Stimulated activated CD8-positive, alpha-beta memory T cell treated with anti-CD3 and anti-CD28 coated beads, Interleukin-4, amount 100 ng/mL, for 24 hours (primary cell): ENCODE measurements at places on chromosomes 16 and 17.
A peak's percentile ranks its signal among the peaks of the same experiment; 100 is the strongest.

DNA sequence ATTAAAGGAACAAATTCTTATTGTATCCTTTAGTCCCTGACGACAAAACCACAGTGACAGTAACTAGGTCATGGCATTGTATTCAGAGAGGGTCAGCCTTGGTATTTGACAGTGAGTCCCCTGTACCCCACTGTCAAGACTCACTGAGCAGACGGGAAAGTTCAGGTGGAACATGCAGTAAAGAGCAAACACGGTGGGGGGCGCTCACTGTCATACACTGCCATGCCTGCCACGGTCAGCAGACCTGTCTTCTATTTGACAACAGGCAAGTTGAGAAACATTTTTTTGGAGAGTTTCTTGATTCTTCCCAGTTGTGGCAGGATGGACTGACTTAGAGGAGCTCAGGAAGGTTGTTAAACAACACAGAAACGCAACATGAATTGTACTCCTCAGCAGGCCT, 681.6 kb downstream of the KCNJ18 start:
- DNase-seq: no peak

GRCh38 chr17:32141258-32141657, 1.0 kb upstream of the RHOT1 start:
- no peak for DNase-seq

- DNase-seq: no peak
These were observed 20.6 kb downstream of the KAT7 start for GRCh38 chr17:49809056-49809455.

DNA sequence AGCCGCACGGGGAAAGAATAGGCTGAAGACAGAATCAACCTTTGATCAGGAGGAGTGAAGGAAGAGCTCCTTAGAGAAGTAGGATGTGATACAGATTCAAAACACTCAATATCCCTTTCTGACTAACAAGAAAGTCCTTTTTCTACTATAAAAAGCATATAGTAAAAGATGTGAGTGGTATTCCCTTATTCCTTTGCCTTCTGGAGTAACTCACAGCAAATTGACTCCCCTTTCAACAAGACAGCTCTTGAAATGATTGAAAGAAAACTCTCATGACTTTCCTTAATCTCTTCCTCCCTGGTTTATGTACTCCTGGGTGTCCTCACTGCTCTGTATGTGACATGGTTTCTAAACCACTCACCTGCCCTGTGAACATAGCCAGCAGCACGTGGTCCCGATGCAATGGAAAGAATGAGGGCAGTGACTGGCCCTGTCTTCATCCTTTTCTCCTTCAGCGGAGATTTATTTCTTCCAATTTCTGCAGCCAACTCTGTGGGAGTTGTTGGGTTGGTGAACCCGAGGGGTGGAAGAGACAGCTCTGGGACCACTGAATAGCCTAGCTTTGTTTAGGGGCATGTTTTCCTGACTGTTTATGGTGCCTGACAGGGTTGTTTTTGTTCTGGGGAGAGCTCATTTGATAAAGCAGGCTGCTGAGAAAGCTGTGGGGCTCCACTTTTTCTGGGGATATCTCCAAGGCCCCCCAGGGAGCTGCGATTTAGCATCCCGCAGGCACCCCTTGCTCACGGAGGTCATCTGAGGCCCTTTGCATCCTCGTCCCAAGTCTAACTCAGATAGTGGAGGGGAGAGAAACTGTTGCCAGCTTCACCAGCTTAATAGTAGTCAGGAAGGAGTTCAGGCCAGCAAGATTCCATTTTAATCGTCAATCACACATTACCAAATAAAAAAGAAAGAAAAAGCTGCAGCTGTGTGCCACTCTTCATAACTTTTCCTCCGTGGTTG, 46.7 kb downstream of the MAP2K6 start:
- DNase-seq: no peak

GRCh38 chr16:47584464-47585225, 123.5 kb downstream of the PHKB start:
- no peak for DNase-seq

- DNase-seq: no peak
These were observed 933 bp upstream of the ATXN7L3 start for GRCh38 chr17:44200478-44201155.

GRCh38 chr17:45320349-45320930, 3.6 kb upstream of the MAP3K14 start:
- no peak for DNase-seq

- DNase-seq: no peak
These were observed 205.6 kb downstream of the XYLT1 start for GRCh38 chr16:17265154-17265553.

DNA sequence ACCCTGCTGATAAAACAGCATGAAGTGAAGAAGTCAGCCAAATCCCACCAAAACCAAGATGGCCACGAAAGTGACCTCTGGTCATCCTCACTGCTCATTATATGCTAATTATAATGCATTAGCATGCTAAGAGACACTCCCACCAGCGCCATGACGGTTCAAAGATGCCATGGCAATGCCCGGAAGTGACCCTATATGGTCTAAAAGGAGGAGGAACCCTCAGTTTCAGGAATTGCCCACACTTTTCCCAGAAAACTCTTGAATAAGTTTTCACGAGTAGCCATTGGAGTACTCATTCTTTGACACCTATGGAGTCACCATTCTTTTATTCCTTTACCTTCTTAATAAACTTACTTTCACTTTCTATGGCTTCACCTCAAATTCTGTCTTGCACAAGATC, 44.3 kb downstream of the GSG1L start:
- DNase-seq: no peak

DNA sequence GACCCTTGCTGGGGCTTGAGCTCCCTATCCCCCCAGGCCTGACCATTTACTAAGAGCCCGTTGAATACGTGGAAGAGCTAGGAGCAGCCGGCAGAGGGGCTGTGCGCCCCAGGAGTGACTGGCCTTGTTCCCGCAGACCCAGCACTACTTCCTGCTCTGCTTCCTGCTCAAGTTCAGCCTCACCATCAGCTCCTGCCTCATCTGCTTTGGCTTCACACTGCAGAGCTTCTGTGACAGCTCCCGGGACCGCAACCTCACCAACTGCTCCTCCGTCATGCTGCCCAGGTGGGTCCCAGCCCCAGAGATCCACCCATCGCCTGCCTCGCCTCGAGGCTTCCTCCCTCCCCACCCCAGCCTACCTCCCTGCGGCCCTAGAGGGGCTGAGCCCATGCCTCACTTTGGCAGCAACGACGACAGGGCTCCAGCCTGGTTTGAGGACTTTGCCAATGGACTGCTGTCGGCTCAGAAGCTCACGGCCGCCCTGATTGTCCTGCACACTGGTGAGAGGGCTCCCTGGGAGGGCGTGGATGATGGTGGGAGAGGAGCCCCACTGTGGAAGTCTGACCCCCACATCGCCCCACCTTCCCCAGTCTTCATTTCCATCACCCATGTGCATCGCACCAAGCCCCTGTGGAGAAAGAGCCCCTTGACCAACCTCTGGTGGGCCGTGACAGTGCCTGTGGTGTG, 17.2 kb downstream of the CASKIN2 start:
- DNase-seq: no peak

GRCh38 chr17:957856-958421, 21.6 kb downstream of the NXN start:
- DNase-seq: no peak

DNA sequence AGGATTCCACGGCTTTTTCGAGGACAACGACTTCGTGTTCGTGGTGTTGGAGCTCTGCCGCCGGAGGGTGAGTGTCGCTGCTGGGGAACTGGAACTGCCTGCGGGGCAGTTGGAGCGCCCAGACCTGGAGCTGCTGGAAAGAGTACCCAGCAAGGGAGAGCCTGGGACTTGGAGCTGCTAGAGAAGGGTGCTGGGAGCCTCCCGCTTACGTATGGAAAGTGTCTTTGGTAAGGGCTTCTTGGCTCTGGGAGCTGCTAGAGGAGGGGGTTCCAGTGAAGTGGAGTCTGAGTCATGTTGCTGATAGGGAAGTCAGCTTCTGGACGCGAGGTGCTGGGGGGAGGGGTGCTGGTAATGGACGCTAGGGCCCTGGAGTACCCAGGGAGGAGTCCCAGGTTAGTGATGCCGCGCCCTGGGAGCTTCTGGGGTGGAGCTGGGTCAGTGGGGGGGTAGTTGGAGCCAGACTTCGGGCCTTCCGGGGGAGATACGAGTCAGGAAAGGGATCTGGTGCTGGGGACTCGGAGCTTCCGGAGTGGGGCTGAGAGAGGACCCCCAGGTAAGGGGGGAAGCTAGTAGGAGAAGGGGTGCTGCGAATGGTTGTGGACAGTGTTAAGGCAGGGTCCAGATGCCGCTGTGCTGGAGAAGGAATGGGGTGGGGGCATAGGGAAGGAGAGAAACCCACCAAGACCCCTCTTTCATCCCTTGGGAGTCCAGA, 741 bp downstream of the PLK1 start:
- DNase-seq: no peak

DNA sequence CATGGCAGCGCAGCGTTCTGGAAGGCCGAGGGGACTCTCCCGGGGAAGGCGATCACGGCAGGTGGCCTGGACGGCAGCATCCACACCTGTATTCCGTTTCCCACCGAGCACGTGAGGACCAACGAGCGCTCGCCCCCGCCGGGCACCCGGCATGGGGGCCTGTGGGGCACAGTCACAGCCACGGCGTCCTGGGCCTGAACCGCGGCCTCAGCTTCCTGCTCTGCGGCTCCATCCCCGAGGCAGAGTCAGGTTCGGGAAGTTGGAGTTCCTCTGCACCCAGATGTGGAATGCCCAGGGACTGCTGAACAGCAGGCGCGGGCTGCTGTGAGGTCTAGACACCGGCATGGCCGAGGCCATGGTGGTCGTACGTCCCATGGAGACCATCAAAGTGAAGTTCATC, 1713.9 kb downstream of the TP53TG3F start:
- no peak for DNase-seq

DNA sequence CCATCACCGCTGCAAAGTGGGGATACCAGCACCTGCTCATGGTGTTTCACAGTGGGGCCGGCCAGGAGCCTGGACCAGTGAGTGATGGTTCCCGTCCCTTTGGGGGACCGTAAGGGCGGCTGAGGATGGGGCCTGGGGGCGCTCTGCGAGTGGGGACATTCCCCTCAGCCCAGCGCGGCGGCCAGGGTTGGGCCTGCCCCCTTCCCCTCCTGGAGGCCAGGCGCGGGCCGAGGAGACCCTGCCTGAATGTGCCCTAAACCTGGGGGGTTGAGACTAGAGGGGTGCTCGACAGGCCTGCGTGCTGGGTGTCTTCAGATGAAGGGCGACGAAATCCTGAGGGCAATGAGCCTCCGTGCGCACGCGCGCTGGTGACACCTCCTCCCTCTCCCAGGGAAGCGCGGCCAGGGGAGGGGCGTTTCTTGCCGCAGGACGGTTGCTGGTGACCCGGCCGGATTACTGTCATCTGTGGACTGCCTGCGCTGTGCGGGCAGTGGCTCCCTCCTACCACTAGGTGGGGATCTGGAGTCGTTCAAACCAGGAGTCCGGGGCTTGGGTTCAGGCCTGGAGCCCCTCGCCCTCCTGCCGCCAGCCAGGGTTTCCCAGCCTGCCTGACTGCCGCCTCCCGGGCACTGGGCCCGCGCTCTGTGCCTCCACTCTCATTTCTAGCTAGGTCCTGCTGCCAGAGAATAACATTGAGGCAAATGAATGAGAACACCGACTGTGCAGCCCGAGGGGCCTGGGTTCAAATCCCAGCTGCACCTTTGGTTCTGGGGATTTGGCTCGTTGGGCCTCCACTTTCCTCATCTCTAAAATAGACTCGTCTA, 17.1 kb downstream of the TBX2 start:
- peak; percentile 49 for DNase-seq

GRCh38 chr16:65418435-65418834, 296.6 kb upstream of the CDH11 start:
- no peak for DNase-seq

- DNase-seq: no peak
These were observed 23.5 kb downstream of the ZNF276 start for GRCh38 chr16:89744813-89745212.

DNA sequence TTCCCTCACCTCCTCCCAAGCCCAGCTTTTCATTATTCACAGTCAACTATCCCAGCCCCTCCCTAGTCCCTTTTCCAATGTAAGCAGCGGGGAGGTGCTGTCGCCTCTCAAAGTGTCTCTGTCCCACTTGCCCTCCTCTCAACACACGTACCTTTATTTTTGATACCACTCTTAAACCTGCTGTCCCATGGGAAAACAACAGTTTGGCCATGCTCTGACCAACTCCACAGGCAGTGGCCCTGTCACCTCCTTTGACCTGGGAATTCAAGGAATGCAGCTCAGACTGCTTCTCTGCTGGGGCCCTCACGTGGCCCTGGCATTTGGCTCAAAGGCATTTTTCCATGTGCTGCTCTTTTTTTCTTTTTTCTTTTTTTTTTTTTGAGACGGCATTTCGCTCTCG, 4.2 kb downstream of the LYRM9 start:
- DNase-seq: no peak

DNA sequence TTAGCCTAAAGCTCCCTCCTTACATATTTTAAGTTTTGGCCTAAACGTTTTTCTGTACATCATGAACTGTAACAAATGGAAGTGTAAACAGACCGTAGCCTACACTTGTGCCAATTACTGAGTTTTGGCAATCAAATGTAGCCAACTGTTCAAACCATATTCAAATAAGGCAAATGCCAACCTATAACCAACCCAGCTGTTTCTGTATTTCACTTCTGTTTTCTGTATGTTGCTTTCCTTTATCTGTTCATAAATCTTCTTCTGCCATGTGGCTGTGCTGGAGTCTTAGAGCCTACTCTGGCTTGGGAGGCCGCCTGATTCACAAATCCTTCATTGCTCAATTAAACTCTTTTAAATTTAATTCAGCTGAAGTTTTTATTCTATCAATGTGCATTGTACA, 6.9 kb upstream of the C16orf78 start:
- DNase-seq: no peak

- DNase-seq: no peak
These were observed 83.2 kb downstream of the WSCD1 start for GRCh38 chr17:6153375-6153774.

GRCh38 chr17:69539781-69540319, 125.4 kb downstream of the MAP2K6 start:
- no peak for DNase-seq

GRCh38 chr17:76791053-76791980, 53.4 kb downstream of the MFSD11 start:
- peak; percentile 4 for DNase-seq

DNA sequence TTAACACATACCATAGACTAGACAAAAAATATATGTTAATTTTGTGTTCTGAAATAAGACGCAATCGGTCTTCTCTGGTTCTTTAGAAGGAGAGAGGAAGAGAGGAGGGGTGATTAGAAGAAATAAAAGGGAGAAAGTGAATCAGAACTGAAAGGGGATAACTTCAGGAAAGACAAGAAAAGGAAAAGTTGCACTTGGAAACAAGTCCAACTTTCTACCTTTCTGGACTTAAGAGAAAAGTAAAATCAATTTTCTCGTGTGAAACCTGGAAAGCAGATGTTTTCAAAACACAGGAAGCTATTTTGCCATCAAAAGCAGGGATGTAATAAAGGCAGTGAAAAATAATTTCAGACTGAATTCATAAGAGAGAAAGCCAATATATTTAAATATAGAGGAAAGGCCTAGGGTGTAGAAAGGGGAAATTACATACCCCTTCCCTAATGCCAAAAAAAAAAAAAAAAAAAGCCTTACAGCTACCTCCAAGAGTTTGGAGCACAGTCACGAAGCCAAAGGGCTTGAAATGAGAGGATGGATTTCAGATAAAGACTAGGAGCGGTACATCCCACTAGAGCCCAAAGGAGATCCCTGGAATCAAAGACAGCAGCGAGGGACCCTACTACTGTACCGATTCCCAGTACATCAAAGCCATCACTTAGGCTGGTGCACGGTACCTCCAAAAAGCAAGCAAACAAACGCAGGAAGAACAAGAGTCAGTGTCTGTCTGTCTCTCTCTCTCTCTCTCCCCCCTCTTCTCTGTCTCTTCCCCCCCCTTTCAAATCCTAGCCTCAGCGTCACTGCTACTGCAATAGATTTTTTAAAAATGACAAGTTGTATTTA, 12.1 kb upstream of the ZFHX3 start:
- no peak for DNase-seq

GRCh38 chr17:38728290-38728831, 1.8 kb upstream of the CISD3 start:
- DNase-seq: no peak
